ENCODE measurements at places on chromosomes 2 and 18. TPM values are rescaled to one million over a fixed set of nuclear protein-coding genes. Genes with fewer than 3 reads are reported as not detected.

Gene MRPL53
- total RNA-seq = 105 TPM

Gene TMEM37
- not detected for total RNA-seq

Gene KCNG3
- total RNA-seq = 0.48 TPM

Gene MLPH
- not detected for total RNA-seq

Gene SKOR2
- total RNA-seq = not detected

Gene REG3G
- not detected for total RNA-seq

Gene PLCL1
- total RNA-seq = 0.22 TPM

DNA sequence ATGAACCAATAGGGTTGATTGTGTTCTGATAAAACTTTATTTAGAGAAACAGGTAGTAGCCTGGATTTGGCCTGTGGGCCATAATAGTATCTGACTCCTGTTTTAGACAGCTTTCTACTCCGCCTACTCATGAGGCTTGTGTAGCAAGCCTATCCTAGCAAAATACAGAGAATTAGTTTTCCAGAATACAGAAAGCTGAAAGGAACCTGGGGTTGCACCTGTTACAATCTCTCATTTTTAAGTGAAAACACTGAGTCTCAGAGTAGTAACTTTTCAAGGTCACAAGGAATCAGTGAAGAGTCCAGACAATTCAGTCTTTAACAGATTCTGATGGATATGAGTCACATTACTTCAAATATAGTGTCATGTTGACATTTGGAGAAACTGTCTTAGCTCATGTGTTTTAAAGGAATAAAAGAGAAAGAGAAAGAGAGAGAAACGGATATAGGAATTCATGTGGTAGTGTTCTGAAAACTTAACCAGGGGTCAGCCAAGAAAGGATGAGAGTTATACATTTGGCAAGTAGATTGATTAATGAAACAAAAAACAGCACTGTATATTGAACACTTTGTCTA, 17.0 kb downstream of the ARHGAP28 start:
- no peak for DNase-seq

DNA sequence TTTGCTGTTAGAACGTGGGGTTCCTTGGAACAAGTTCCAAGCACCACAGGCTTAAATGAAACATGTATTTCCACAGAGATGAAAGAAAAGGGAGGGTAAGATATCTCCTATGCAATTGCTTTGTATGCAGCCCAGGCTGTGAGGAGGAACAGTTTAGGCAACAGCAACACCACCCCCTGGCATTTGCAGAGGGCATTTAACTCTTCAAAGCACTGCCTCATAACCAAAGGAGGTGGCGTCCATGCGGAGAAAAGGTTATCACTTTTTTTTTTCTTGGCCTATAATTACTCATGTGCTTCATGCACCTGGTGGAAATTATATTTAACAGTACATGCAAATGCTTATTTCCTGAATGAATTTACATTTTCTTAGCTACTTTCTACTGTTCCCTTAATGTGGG, 286.0 kb downstream of the LPIN1 start:
- DNase-seq = no peak

- no peak for DNase-seq
These were observed 131.4 kb upstream of the SIX2 start for GRCh38 chr2:45140675-45141074.

DNA sequence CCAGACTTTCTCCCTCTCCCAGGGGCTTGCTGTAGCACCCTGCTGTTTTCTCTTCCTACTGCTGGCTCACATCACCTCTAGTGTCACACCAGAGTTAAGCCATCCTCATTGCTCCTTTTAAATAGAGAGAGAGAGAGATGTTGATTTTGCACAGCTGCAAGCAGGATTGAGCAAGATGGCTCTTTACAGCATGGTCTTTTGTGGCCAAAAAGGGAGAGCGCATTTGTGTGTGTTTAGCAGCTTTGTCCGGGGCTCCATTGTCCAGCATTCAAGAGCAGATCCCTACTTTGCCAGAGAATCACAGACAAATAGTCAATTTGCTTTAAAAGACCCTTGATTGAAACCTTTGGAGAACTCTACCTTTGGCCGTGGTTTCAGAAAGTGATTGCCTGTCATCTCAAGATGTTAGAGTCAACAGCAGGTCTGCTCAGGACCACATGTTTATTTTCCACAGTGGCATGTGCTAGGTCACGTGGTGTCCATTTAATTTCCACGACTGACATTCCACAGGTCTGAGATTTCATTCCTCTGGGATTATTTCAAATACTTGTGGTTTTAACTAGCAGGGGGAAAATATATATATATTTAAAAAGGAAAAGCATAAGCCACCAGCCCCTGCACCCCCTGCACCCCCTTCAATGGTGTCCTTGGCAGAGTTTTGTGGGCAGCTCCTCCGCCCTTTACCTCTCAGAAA, 359.9 kb upstream of the SLC14A2 start:
- no peak for DNase-seq

DNA sequence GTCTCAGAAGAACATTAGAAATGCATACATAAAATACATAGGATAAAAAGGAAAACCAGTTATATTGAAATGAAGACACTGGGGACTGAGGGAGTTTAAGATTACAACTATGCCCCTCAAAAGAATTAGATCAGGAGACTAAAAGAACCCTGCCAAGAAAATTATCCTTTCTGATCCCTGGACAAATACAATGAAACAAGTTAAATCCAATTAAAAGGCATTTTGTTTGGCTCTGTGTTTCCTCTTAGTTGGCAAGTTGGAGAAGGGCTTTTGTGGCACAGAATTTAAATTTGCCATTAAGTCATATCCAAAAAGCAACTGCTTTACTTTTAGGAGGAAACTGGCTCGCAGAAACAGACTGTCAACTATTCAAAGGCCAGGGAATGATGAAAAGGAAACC, 99.1 kb upstream of the CD302 start:
- no peak for DNase-seq

- DNase-seq = no peak
These were observed 42.4 kb downstream of the ASB18 start for GRCh38 chr2:236221798-236222197.
